ENCODE measurements at places on chromosomes 7 and 10.

DNA sequence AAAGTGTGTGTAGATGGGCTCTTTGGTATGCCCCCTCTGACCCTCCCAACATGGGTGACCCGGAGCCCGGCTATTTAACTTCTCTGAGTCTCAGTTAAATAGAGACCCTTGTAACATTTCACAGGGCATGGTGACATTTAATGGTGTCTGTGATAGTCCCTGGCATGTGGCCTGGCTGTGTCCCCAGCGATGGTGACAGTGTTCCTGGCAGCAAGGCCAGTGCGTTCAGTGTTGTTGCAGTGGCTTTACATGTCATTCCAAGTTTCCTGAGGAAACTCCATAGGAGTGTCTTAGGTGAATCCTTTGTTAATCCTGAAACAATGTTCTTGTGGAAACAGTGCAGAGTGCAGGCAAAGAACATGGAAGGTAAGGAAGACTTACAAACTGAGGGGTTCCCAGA, 137.0 kb downstream of the RAMP3 start:
- no peak for DNase-seq

DNA sequence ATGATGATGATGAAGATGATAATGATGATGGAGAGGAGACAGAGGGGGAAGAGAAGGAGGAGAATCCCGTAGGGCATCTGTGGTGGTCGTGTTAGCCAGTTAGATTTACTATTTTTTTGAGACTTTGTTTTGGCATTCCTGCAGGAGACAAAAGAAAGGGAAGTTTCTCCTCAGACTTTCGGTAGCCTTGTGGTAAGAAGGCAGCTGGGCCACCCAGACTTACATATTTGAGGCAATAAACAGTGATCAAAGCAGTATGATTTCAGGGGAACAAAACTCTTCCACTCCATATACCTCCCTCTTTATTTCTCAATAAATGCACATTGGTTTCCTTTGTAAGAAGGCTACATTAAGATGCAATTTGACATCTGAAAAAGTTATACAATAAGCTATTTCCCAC, 32.4 kb upstream of the BICC1 start:
- DNase-seq = no peak

- DNase-seq = no peak
Observed at GRCh38 chr10:35377050-35377728, 40.9 kb downstream of the CCNY start.

GRCh38 chr10:110480387-110480786, 17.3 kb upstream of the DUSP5 start:
- DNase-seq = no peak

GRCh38 chr7:157944734-157945291, 608.0 kb downstream of the DNAJB6 start:
- DNase-seq = no peak

DNA sequence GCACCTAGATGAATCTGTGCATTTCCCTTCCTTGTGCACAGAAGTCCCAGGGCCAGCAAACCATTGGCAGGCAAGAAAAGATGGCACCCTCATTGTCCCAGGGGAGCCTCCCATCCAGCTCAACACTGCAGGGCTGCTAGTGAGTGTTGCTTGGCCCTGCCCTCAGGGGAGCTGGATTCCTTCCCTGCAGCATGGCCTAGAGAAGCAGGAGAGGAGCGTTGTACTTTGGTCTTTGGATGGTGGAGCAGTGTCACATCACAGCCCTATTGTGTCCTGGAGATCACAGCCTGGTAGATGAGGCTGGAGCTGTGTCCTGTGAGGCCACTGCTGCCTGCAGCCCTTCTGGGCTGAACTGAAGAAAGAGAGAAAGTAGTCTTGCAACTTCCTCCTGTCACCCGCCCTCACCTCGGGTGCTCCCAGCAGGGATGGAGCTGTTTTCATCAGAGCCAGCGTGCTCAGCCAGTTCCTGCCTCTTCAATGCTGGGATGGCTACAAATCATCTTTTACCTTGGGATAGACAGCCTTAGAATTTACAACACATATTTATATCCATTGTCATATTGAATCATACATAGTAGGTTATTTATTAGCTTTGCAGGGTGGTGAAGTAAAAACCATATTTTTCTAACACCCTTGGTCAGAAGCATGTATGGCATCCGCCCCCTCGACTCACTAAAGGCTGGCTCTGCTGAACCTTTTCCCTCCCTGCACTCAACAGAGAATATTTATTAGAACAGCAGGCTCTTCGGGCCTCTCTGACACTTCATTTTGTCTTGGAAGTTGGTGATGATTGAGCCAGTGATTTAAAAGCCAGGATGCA, 43.1 kb upstream of the FAM180A start:
- no peak for DNase-seq

GRCh38 chr7:101545441-101546190, 83.5 kb downstream of the MYL10 start:
- no peak for DNase-seq

DNA sequence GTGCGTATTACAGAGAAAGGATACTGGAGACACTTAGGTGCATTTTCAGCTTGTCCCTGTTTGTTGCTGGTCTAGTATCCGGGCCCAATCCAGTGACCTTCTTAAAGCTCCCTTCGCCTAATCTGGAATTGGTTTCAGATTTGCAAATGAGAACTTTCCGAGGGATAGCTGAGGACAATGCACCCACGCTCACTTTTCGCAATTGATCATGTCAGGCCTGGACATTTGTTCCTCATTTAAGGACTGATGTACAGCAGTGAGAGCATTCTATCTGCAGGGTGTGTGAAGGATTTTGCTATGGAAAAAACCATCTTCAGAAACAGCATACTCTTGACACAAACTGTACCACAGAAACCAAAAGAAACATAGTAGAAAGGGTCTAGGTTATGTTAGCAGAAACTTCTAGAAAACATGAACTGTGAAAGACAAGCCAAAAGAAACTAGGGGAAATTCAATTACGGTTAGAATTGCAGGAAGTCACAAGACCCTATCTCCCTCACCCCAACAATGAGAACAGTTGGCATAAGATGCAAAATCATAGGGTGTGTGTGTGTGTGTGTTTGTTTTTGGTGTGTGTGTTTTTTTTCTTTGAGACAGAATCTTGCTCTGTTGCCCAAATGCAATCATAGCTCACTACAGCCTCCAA, 331.1 kb downstream of the CALN1 start:
- DNase-seq = no peak

- no peak for DNase-seq
Observed at GRCh38 chr7:82506208-82506607, 62.6 kb upstream of the CACNA2D1 start.

DNA sequence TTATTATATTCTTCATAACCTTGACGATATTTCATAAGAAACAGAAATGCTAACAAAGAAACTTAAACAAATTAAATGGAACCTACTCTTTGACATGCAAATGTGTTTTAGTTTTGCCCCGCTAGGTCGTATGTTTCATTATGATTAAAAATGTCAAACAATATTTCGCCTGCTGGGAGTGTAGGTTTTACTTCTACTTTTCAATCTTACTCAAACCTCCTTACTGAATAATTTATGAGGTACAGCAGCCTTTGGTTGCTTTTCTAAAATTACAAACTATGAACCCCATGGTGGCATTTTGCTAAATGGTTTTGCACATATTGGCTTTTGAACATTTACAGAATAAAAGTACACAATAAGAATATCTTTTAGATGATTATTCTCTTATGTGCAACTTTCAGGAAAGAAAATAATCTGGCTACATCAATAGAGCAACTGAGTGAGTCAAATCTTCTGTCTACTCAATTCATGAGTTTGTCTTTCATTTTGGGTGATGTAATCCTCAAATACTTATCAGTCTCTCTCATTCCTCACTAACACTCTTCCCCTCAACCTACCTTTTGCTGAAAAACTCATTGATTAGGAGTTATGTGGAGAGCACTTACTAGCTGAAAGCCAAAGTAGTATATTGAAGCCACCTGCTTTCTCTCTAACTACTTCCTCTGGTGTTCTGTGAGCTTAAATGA, 1226.4 kb downstream of the XPNPEP1 start:
- DNase-seq = no peak

DNA sequence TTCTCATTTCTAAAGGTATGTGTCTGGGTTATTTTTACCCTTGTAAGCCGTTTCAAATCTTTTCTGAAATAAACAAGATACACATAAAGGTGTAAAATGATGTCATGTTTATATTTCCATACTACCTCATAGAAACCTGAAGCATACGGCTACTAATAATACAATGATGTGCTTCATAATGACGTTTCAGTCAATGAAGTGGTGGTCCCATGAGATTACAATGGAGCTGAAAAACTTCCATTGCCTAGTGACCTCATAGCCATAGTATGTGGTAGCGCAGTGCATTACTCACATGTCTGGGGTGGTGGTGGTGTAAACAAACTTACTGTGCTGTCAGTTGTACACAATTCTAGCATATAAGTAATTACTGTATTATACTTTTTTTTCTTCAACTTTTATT, 24.9 kb downstream of the EPDR1 start:
- DNase-seq = no peak

GRCh38 chr10:36621346-36621745, 504.1 kb upstream of the ANKRD30A start:
- no peak for DNase-seq

GRCh38 chr7:34155220-34155908, 250.0 kb downstream of the BMPER start:
- no peak for DNase-seq

GRCh38 chr7:108453320-108453719, 2.9 kb downstream of the NRCAM start:
- DNase-seq = no peak

DNA sequence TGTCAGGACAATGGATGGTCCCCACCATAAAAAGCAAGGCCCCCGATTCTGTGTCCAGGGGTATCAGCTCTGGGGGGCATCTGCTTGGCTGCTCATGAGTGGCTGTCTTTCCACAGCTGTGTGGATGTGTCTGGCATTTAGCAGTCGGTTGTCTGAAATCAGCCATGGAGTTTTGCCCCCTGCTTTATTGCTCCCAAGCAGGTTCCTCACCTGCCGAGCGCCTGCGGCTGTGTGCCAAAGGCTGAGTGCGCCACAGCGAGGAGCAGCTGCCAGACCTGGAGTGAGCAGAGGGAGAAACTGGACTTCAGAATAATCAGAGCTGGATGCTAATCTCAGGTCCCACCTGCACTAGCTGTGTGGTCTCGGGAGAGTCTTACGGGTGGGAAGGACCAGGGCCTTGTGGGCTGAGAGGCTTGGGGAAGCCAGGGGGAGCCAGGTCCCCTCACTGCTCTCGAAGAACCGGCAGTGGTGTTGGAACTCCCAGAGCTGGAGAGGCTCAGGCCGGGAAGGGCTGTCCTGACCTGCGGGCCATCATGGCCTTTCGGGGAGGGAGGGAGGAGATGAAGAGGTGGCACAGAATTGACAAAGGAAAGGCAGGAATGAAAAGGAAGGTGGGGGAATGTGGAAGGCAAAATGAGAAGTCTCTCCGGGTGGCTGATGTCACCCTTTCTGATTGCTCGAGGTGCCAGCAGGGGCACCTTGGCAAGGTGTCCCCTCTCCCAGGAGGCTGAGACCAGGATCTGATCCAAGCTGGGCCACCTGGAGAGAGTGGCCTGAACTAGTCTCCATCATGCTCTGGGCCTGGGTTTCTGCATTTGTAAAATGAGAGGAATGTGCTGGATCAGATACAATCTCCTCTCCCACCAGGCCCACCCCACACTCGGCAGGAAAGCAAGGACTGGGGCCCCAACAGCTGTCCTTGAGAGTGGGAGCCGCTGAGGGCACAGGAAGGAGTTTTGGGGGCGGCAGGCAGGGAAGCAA, 30.2 kb upstream of the LEP start:
- no peak for DNase-seq

- no peak for DNase-seq
Observed at GRCh38 chr10:43781480-43782361, 133.0 kb upstream of the ZNF32 start.

DNA sequence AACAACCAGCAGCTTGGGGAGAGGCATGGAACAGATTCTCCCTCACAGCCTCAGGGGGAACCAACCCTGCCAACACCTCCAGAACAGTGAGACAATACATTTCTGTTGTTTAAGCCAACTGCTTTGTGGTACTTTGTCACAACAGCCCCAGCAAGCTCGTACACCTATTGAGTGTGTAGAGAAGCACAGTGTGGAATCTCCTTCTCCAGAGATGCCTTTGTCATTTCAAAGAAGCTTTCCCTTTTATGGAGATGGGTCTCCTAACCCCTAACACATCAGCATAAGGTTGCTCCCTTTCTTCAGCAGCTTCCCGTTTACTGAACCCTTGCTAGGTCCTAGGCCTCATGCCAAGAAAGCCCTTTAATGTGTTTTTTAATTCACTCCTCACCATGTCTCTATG, 60.7 kb upstream of the AGK start:
- DNase-seq = no peak

DNA sequence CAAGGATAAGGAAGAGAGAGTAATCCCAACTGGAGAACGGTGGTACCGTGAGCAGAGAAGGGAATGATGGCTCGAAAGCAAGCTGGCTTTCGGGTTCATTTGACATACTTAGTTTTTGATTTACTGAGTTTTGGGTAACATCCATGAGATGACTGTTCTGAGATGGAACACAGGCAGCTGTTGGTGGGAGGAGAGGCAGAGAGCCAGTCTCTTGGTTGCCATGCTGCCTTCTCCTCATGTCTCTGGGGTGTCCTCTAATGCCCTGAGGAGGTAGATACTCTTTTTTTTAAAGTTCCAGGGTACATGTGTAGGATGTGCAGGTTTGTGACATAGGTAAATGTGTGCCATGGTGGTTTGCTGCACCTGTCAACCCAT, 76.4 kb upstream of the NRP1 start:
- DNase-seq = no peak

DNA sequence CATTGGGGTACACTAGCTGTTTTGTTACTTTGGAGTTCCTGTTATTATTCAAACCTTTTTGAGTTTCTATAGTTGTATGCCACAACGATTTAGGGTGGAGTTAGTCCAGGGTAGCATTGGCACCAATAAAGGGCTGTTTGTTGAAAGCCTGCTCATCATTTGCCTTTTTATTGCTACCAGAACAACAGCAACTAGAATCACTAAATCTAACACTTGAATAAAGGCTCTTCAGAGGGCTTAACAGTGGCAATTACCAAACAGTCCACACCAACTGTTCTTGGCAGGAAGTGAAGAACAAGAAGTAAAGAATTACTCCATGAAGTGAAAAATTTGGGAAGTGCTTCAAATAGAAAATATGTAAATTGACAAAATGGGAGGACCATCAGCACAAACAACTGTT, 621.4 kb downstream of the PHTF2 start:
- DNase-seq = no peak

GRCh38 chr10:42543840-42544372, 94.5 kb downstream of the ZNF33B start:
- DNase-seq = no peak

- DNase-seq = no peak
Observed at GRCh38 chr10:93064874-93065660, 4.5 kb downstream of the CYP26C1 start.
